ENCODE measurements at places on chromosomes 3 and 15.

GRCh38 chr15:23578521-23579150 is 13.2 kb downstream of the MKRN3 start:
- no peak for DNase-seq

GRCh38 chr15:83322061-83322460 is 37.6 kb upstream of the BNC1 start:
- DNase-seq: no peak

- no peak for DNase-seq
Measured at GRCh38 chr3:3618623-3619022, 180.6 kb upstream of the LRRN1 start.

DNA sequence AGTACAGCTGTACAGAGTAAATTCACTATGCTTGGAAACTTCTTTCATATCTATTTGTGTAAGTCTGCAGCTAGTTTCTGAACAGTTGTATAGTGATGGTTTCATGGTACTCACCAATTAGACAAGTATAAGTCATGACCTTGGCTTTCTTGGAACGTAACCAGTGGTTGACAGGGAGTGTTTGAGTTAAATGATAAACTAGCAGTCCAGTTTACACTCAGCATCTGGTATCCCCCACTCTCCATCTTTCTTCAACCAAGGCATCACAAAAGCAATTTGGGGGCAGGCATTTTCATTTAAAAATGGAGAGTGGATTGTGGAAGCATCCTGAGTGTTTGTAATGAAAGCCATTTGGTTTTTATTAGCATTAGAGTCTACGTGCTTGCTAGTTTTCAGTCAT is 26.0 kb downstream of the MME start:
- no peak for DNase-seq

DNA sequence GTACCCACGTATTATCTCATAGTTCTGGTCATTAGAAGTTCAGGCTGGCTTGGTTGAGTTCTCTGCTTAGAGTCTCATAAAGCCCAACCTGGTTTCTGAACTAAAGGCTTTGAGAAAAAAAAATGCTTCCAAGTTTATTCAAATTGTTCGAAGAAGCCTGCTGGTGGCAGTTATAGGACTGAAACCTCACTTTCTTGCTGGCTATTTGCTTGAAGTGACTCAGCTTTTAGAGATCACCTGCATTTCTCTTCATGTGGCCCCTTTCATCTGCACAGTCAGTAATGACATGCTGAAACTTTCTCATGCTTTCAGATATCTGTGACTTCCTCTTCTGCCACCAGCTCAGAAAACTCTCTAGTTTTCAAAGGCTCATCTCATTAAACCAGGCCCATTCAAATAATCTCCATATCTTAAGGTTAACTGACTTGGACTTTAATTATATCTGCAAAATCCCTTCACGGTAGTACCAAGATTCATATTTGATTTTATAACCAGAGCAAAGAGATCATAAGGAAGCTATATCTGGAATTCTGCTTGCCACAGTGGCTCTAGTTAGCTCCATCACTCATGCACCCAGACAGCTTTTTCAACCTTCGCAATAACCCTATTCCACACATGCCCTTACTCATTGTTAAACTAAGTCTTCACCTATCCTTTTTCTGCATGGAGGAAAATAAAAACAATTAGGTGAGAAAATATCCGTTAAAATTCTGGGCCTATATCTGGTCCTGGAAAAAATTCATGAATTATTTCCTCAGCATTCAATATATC is 433.8 kb upstream of the CBLB start:
- DNase-seq: no peak

DNA sequence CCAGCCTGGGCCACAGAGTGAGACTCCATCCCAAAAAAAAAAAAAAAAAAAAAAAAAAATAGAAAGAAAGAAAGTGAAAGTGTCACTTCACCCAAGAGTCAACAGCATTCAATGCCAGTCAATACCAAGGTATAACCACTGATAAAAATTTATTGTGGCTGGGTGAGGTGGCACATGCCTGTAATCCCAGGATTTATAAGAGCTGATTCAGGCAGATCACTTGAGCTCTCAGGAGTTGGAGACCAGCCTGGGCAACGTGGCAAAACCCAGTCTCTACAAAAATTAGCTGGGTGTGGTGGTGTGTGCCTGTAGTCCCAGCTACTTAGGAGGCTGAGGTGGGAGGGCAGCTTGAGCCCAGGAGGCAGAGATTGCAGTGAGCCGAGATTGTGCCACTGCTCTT is 46.5 kb upstream of the PIK3CB start:
- no peak for DNase-seq

GRCh38 chr15:101647251-101647650 is 4.9 kb downstream of the TM2D3 start:
- DNase-seq: no peak

GRCh38 chr15:77599357-77599756 is 33.4 kb downstream of the LINGO1 start:
- DNase-seq: no peak

GRCh38 chr3:30269751-30270445 is 336.5 kb upstream of the TGFBR2 start:
- DNase-seq: no peak

DNA sequence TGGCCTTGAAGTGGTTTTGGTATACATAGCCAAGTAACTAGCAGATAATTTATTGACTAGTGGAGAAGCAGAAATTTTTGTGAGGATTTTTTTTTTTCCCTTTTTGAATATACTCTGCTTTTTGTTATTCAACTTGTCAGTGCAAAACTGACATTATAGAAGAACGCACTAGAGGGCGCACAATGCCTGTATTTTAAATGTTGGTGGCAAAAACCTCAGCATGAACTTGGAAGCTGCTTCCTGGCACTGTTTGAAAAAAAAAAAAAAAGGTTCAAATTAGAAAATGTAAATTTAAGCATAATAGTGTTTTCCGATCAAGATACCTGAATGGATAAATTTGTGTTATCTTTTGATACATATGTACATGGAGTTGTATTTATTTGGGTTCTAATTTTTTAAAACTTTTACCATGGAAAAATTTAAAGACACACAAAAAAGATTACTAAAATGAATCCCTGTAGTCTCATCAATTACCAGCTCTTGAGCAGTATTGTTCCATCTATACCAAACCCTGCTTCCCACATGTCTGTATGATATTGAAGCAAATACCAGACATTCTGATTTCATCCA is 56.0 kb downstream of the SLC25A26 start:
- peak; percentile 46 for DNase-seq

- no peak for DNase-seq
Measured at GRCh38 chr3:127848131-127849129, 26.1 kb upstream of the MGLL start.

DNA sequence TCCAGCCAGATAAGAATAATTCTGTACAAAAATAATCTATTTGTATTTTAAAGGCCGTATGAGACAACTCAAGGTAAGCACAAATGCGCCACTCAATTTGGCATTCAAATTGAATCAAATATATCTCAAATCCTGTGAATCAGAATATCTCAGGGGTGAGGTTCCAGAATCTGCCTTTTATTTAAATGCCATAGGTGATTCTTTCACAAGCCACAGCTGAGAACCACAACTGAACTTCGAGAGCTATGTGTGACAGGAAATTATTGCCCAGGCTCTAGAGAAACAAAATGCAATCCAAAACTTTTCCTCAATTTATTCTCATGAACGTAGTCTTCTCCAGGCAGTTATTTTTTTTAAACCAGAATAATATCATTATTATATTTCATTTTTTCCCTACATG is 11.9 kb downstream of the ATP8B4 start:
- no peak for DNase-seq

DNA sequence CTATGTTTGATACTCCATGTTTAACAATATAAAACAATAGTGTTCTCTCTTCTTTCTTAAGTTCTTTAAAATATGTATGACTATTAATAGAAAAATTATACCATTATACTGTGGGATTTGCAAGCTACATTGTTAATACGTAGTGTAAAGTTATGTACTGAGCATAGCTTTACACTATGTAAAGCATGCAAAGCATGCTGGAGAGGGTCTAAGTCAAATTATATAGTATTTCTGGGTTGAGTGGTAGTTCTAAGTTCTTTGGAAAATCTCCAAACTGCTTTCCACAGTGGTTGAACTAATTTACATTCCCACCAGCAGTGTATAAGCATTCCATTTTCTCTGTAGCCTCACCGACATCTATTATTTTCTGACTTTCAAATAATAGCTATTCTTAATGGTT is 253.0 kb downstream of the RAP2B start:
- no peak for DNase-seq

GRCh38 chr15:75063338-75063737 is 39.9 kb downstream of the PPCDC start:
- no peak for DNase-seq

GRCh38 chr3:36132214-36132613 is 248.1 kb upstream of the STAC start:
- no peak for DNase-seq

GRCh38 chr3:112327371-112327951 is 5.5 kb upstream of the CD200 start:
- peak; percentile 57 for DNase-seq

- DNase-seq: no peak
Measured at GRCh38 chr3:46642971-46643370, 30.6 kb downstream of the FAM240A start.

- no peak for DNase-seq
Measured at GRCh38 chr3:97464035-97464434, 300.5 kb upstream of the ARL6 start.

- no peak for DNase-seq
Measured at GRCh38 chr3:81778678-81779182, 17.3 kb upstream of the GBE1 start.

DNA sequence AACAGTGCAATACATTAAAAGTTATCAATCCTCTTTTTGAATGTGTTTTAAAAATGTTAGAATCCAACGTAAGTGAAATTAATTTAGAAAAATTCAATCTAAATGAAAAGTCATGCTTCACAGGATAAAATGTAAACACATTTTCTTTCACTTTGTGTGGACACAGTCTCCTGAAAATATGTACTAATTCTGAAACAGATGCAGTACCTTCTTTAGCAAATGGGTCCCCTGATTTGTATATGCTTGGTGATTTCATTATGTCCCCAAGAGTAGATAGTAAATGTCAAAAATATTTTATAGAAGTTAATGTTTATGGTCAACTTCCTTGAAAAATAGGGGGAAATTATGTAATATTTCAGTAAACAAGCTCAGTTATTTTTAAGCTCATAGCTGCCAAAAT is 28.9 kb downstream of the FOXP1 start:
- no peak for DNase-seq

DNA sequence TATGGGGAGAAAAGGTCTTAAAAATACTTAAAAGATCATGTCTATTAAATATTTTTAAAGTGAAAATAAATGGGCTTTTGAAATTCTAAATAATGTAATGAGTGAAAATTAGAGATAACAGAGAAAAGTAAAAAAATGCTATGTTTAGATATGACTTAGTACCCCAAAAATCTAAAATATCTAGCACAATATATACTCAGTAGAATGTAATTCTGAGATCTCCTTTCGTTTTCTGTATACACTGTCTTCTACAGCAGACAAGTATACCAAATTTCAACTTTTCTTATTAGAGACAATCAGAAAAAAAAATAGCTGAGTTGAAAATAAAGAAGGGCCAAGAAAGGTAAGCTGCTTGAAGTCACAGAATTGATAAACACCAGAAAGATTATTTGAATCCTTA is 140.8 kb downstream of the ADAM10 start:
- DNase-seq: no peak

- no peak for DNase-seq
Measured at GRCh38 chr3:21140785-21141184, 610.2 kb downstream of the ZNF385D start.

DNA sequence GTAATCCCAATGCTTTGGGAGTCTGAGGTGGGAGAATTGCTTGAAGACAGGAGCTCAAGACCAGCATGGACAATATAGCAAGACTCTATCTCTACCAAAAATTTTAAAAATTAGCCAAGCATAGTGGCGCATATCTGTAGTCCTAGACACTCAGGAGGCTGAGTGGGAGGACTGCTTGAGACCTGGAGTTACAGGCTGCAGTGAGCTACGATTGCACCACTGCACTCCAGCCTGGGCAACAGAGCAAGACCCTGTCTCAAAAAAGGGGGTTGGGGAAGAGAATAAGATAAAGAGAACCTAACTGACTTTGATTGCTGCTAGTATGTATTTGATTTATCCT is 755 bp downstream of the CD200R1 start:
- no peak for DNase-seq

GRCh38 chr15:100703032-100703578 is 100.7 kb downstream of the ASB7 start:
- DNase-seq: no peak

DNA sequence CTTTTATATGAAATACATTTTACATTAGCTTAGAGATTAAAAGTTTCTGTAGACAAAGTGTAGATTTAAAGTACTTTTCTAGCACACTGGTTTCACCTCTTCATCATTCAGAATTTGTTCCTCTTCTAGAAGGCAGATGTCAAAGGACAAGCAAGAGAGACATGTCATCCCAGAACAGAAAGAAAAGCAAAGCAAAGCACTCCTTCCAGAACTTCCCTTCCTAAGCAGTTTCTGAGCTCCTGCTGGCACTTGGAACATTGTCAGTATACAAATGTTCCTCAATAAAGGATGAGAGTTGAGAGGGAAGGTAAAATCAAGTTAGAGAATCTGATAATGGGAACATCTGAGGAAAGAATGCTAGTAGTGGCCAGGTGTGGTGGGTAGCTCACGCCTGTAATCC is 26.2 kb downstream of the TMOD3 start:
- DNase-seq: no peak

DNA sequence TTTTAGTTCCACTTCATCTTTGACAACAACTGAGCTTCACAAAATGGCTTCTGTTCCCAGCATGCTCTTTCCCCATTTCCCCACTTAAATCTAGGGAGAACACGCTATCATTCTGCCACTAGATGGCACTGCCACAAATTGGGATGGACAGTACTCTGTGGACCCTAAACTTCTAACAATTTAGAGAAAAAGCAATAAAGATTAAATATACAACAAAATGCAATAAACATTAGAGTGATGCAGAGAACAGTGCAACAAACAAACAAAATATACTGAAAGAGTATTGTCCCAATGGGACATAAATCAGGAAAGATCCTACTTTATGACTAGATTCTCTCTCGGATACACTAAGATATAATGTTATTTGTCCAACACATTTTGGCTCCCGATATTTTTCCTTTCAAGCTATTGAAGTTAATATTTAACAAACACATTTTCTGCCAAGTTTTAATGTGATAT is 169.7 kb upstream of the TMCO5A start:
- DNase-seq: no peak

DNA sequence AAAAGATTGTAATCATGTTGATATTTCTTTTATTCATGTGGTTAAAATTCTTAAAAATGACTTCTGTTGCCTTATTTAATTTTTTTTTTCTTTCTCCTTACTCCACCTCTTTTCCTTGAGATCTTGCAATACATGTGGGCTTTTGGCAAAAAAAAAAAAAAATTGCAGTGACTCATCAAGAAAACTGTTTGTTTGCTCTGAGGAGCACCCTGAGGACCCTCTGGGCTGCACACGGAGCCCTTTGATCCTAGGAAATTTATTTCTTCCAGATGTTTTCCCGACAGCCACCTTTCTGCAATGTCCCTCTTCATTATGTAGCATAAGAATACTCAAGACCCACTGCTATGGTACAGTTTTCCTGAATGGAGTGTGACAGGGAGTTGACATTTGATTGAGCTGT is 371.7 kb downstream of the ZBTB20 start:
- DNase-seq: no peak
